ENCODE measurements at places on chromosomes 12 and 14. TPM values are rescaled to one million over a fixed set of nuclear protein-coding genes. Genes with fewer than 3 reads are reported as not detected.

LYZ gene
- 0.13 TPM for total RNA-seq

CD27 gene
- not detected for total RNA-seq

SLC6A12 gene
- total RNA-seq, result not detected

DNA sequence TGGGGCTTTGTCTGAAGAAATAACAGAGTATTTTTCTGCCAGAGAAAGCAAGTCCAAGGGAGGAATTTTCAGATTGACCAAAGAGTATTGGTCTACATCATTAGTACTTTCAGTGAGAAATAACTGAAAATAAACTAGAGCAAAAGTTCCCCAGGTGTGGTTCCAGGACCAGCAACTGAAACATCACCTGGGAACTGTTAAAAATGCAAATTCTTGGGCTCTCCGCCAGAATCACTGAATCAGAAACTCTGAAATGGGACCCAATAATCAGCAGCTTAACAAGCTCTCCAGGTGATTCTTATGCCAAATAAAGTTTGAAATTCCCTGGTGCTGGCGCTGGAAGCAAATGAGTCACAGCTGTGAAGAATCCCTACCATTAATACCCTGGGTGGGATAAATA is 52.1 kb downstream of the EIF2S3B start:
- peak; percentile 75 for DNase-seq

DNA sequence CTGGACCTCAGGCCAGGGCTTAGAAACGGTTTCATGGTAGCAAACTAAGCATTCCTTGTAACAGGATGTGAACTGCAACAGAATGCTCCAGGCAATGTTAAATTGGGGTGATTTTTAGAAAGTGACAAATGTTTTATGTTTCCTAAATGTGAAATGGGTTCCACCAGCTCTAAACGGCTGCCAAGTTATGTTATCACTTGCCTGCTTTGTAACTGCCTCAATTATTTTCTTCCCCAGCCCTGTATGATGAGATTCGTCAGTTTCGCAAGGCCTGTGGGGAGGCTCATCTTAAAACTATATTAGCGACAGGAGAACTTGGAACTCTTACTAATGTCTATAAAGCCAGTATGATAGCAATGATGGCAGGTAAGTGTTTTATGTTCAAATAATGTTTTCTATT is 70.9 kb downstream of the DERA start:
- DNase-seq, result no peak

- peak; percentile 100 for DNase-seq
These were observed 59.3 kb upstream of the CCDC91 start for GRCh38 chr12:28130625-28131598.

- peak; percentile 3 for DNase-seq
These were observed 484 bp downstream of the MIS18BP1 start for GRCh38 chr14:45252366-45253069.

DNA sequence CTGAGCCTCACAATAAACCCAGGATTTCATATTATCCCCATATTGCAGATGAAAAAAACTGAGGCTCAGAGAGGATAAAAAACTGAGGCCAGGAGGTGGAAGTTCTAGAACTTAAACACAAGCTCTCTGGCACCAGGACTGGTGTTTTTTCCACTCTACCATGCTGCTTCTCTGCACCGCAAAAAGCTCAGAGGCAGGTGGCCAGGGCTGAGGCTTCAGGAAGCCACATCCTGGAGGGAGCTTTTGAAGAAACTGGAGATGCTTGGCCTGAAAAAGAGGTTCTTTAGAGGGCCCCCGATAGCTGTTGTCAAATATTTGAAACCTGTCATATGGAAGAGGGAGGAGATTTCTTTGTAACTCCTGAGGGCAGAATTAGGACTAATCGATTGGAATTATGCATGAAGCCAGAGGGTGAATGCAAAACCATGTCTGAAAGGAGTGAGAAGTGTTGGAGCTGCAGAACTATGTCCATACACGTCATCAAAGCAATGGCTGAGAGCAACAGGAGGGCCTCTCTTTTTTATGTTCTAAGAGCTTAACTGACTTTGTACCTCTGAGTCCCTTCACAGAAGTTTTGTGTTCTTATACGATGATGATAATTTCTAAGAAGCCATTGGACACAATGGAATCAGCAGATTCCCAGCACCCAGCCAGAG is 448.6 kb downstream of the FUT8 start:
- DNase-seq, result no peak

GRCh38 chr12:7433276-7433822 is 10.6 kb downstream of the CD163L1 start:
- peak; percentile 86 for DNase-seq

GRCh38 chr12:131114942-131115584 is 161.4 kb downstream of the ADGRD1 start:
- DNase-seq, result no peak

- no peak for DNase-seq
These were observed 885.8 kb upstream of the TMEM132C start for GRCh38 chr12:127381043-127381668.

GRCh38 chr14:92529903-92530302 is 16.3 kb downstream of the RIN3 start:
- DNase-seq, result no peak

DNA sequence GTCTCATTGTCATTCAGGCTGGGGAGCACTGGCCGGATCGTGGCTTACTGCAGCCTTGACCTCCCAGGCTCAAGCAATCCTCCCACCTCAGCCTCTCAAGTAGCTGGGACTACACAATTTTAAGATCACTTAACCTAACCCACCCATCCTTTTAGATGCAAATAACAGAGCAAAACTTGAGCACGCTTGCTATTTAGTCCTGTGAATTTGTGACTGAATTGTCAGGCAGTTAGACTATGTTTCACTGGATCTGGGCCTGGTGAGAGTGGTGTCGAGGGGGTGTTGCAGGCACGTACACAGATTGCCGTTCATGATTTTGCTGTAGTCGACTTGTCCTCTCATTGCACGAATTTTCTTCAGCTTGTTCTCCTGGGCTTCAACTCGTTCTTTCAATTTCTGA is 38.2 kb downstream of the ZFYVE21 start:
- no peak for DNase-seq

GRCh38 chr12:5633106-5633505 is 201.2 kb downstream of the NTF3 start:
- DNase-seq, result no peak

Data from bronchial epithelial cell (primary cell).